Muscle of leg (tissue), 16 donors: ENCODE measurements at places on chromosomes 12 and 14. TPM values are rescaled to one million over a fixed set of nuclear protein-coding genes. Genes with fewer than 3 reads are reported as not detected.

STAB2 gene
- total RNA-seq, result 1.3 TPM

- no peaks in the 10 kb centered on the region for H3K36me3 ChIP-seq
- no peaks in the 10 kb centered on the region for H3K27me3 ChIP-seq
- H3K4me3 ChIP-seq, result peak overlapping the region; percentile 16
- DNase-seq, result peak; percentile 98
Measured at GRCh38 chr12:27595231-27595642, 71.2 kb downstream of the PPFIBP1 start.

DNA sequence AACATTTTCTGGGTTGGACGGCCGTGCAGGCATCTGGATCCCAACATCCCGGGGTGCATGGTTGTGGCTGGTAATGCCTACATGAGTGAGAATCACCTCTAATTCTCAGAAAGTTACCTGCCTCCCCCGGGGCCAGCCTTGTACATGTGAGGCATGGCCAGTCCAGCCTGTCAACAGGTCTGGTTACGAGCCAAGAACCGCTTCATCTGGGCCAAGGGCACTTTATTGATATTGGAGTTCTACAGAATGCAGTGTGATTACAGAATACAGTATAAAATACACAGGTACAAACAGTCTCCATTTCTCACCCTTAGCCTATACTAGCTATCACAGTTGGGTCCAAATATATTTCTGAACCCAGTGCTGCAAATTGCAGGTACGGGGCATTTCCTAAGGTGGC, 84.9 kb upstream of the EVL start:
- H3K27me3 ChIP-seq, result no peaks in the 10 kb centered on the region
- no peak overlapping the region for H3K4me3 ChIP-seq
- no peaks in the 10 kb centered on the region for H3K36me3 ChIP-seq
- H3K27ac ChIP-seq, result no peak overlapping the region

- peaks cover 14% of the 10 kb centered on the region for H3K36me3 ChIP-seq
- no peak overlapping the region for H3K27ac ChIP-seq
- no peak for DNase-seq
- no peak overlapping the region for H3K4me3 ChIP-seq
- H3K4me1 ChIP-seq, result no peaks in the 10 kb centered on the region
Measured at GRCh38 chr12:4496145-4496838, 42.4 kb upstream of the RAD51AP1 start.

GRCh38 chr14:105489542-105490266, 1.3 kb upstream of the TEDC1 start:
- peak overlapping the region; percentile 60 for H3K4me3 ChIP-seq
- peaks cover 57% of the 10 kb centered on the region for H3K4me1 ChIP-seq
- peak overlapping the region; percentile 89 for H3K27ac ChIP-seq
- peaks cover 25% of the 10 kb centered on the region for H3K27me3 ChIP-seq

- H3K27ac ChIP-seq, result no peak overlapping the region
- DNase-seq, result no peak
- no peaks in the 10 kb centered on the region for H3K36me3 ChIP-seq
- no peaks in the 10 kb centered on the region for H3K4me1 ChIP-seq
- H3K27me3 ChIP-seq, result no peaks in the 10 kb centered on the region
- no peak overlapping the region for H3K4me3 ChIP-seq
Measured at GRCh38 chr12:42887657-42888056, 298.1 kb upstream of the PRICKLE1 start.

- no peak overlapping the region for H3K4me3 ChIP-seq
- DNase-seq, result no peak
- H3K27ac ChIP-seq, result no peak overlapping the region
- H3K4me1 ChIP-seq, result no peaks in the 10 kb centered on the region
- H3K36me3 ChIP-seq, result no peaks in the 10 kb centered on the region
Measured at GRCh38 chr12:88698471-88698870, 118.2 kb upstream of the KITLG start.

ESR2 gene
- 0.13 TPM for total RNA-seq

DNA sequence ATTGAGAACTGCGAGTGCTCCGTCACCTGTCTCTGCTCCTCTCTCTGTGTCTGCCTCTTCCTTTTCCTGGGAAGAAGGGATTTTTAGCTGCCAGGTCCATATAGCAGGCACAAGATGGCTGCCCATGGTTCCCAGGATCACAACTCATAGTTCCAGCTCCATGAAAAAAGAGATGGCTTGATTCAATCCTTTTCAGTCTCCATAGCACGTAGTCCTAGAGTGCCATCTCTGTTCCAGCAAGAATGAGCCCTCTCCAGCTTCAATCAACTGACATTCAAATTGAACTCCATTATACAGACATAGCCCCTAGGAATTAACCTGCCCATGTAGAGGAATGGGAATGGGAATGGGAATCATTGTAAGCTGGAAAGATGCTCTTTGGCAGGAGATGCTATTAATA, 34.7 kb upstream of the RTRAF start:
- no peak overlapping the region for H3K4me3 ChIP-seq
- no peak for DNase-seq
- H3K4me1 ChIP-seq, result no peaks in the 10 kb centered on the region
- H3K27ac ChIP-seq, result no peak overlapping the region
- H3K27me3 ChIP-seq, result no peaks in the 10 kb centered on the region
- H3K36me3 ChIP-seq, result peaks cover 35% of the 10 kb centered on the region

DNA sequence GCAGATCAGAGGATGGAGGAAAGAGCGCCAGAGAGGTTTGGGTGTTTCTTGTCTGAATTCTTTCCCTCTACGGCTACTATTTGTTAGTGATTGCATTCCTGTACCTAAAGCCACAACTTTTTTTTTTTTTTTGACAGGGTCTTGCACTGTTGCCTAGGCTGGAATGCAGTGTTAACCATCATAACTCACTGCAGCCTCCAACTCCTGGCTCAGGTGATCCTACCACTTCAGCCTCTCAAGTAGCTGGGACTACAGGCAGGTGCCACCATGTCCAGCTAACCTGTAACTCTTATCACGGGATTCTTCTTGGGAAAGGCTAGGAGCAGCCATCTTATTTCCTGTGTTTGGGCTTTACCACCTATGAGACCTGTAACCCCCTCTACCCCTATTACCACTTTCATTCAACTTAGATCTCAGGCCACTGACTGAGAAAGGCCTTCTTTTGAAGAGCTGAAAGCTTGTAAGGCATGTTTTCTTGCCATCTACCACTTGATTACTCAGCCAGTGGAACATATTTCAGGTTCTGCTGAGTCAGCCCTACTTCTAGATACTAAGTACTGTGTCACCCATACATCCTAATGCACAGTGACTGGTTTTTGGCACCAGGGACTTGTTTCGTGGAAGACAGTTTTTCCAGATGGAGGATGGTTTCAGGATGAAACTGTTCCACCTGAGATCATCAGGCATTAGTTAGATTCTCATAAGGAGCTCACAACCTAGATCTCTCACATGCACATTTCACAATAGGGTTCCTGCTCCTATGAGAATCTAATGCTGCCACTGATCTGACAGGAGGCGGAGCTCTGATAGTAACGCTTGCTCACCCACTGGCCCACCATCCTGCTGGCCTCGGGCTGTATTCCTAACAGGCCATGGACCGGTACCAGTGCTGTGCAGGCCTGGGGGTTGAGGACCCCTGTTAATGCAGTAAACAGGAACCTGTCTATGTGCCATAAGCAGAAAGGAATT, 6.9 kb downstream of the VEZT start:
- no peak overlapping the region for H3K4me3 ChIP-seq
- H3K36me3 ChIP-seq, result peaks cover 10% of the 10 kb centered on the region
- no peak overlapping the region for H3K27ac ChIP-seq
- peak; percentile 23 for DNase-seq
- no peaks in the 10 kb centered on the region for H3K4me1 ChIP-seq
- H3K27me3 ChIP-seq, result no peaks in the 10 kb centered on the region

CAMKK2 gene
- total RNA-seq, result 12.1 TPM

DNA sequence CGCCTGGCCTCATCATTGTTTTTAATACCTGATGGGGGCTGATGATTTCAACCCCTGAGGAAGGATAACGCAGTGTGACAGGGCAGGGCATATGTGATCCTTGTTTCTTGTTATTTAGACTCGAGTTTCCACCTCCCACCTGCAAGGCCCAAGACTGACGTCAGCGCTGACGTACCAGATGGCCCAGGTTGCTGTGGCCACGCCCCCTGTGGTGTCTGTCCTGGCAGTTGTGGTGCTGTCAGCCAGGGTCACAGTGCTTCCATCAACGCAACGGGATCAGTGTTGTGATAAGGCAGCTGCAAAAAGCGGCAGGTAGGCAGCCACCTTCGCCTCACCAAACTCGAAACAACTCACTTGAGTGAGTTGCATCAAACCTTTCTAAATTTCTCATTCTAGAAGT, 18.4 kb downstream of the DDX51 start:
- no peak for DNase-seq
- H3K4me3 ChIP-seq, result no peak overlapping the region
- peaks cover 37% of the 10 kb centered on the region for H3K36me3 ChIP-seq
- no peaks in the 10 kb centered on the region for H3K4me1 ChIP-seq
- H3K27me3 ChIP-seq, result no peaks in the 10 kb centered on the region
- no peak overlapping the region for H3K27ac ChIP-seq

GRCh38 chr14:103142026-103142425, 18.8 kb downstream of the TNFAIP2 start:
- peaks cover 20% of the 10 kb centered on the region for H3K4me1 ChIP-seq
- no peak for DNase-seq
- peaks cover under 1% of the 10 kb centered on the region for H3K36me3 ChIP-seq
- peaks cover 22% of the 10 kb centered on the region for H3K27me3 ChIP-seq
- H3K4me3 ChIP-seq, result no peak overlapping the region
- no peak overlapping the region for H3K27ac ChIP-seq

GRCh38 chr14:99253890-99254289, 18.1 kb downstream of the BCL11B start:
- no peak for DNase-seq
- H3K4me1 ChIP-seq, result peaks cover 22% of the 10 kb centered on the region
- no peak overlapping the region for H3K27ac ChIP-seq
- H3K36me3 ChIP-seq, result no peaks in the 10 kb centered on the region

DNA sequence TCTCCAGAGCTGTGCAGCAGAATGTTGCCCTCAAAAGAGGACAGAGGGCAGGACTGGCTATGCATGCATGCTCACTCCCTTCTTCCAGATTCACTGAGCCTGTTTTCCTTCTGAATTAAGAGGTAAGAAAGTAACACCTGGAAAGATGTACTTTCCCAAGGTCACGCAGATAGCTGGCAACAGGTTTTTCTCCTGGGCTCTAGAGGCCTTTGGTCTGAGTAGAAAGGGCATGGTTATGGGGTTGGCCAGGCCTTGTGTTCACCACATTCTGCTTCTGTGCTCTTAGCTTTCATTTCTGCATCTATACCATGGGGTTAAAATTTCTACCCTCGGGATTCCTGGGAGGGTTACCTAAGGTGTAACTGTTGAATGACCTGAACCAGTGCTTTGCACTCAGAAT, 57.5 kb downstream of the RASSF3 start:
- no peak for DNase-seq
- H3K27me3 ChIP-seq, result no peaks in the 10 kb centered on the region

DNA sequence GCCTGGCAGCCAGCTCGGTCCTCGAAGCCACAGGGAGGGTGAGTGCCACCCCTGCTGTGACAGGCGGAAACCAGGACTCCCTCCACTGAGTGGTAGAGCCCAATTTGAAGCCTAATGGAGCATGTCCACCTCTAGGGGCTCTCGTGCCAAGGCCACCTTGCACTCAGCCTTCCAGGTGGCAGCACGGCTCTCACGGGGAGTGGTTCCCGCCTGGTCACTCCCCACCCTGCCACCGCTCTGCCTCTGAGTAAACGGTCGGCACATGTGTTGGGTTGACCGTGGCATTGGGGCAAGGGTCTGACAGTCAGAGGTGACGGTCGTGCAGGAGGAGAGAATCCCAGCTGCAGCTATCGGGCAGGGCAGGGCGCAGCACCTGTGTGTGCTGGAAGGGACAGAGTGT, 34.8 kb downstream of the IL31 start:
- H3K4me1 ChIP-seq, result peaks cover 10% of the 10 kb centered on the region
- no peak overlapping the region for H3K27ac ChIP-seq
- H3K36me3 ChIP-seq, result peaks cover 82% of the 10 kb centered on the region
- H3K4me3 ChIP-seq, result no peak overlapping the region

TBX5 gene
- total RNA-seq, result 1.9 TPM

CIROP gene
- total RNA-seq, result not detected

- DNase-seq, result peak; percentile 15
- H3K27ac ChIP-seq, result no peak overlapping the region
- H3K4me3 ChIP-seq, result no peak overlapping the region
- H3K36me3 ChIP-seq, result no peaks in the 10 kb centered on the region
Measured at GRCh38 chr12:1044696-1045095, 53.7 kb downstream of the ERC1 start.

APOF gene
- total RNA-seq, result not detected

- no peak for DNase-seq
- no peaks in the 10 kb centered on the region for H3K4me1 ChIP-seq
- peaks cover 82% of the 10 kb centered on the region for H3K36me3 ChIP-seq
- no peaks in the 10 kb centered on the region for H3K27me3 ChIP-seq
- H3K27ac ChIP-seq, result no peak overlapping the region
- H3K4me3 ChIP-seq, result no peak overlapping the region
Measured at GRCh38 chr12:121819212-121819949, 15.6 kb downstream of the SETD1B start.

DNA sequence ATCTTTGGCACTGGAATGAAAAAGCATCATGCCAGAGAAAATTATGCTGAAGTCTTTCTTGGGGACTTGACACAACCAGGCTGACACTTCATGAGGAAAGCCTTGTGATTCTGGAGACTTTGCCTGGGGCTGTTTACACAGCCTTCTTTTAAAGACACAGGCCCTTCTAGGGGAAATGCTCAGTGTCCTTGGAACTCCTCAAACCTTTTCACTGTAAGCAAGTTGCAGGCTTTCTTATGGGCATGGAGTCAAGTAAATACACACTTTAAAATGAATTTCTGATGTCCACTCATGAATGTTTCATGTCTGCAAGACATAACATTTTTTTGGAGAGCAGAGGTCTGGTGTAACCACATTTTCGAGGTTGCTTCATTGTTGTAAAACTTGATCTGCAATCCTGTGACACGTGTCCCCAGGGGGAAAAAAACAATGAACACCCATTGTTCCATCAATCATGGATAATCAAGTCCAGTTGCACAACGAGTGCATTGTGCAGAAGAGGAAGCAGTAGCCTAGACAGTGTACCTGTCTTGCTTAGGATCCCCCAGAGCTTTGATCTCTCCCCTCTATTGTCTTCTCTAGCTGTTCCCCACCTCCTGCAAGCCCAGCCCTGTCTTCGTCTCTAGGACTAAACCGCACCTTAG, 155.1 kb upstream of the PRICKLE1 start:
- H3K27me3 ChIP-seq, result no peaks in the 10 kb centered on the region
- peak; percentile 48 for DNase-seq
- H3K36me3 ChIP-seq, result no peaks in the 10 kb centered on the region
- H3K27ac ChIP-seq, result no peak overlapping the region
- no peak overlapping the region for H3K4me3 ChIP-seq
- peaks cover 29% of the 10 kb centered on the region for H3K4me1 ChIP-seq

- H3K4me1 ChIP-seq, result peaks cover 5% of the 10 kb centered on the region
- H3K36me3 ChIP-seq, result no peaks in the 10 kb centered on the region
- no peak overlapping the region for H3K27ac ChIP-seq
- no peak for DNase-seq
- no peaks in the 10 kb centered on the region for H3K27me3 ChIP-seq
Measured at GRCh38 chr14:23145794-23146350, 26.8 kb upstream of the CEBPE start.

DNA sequence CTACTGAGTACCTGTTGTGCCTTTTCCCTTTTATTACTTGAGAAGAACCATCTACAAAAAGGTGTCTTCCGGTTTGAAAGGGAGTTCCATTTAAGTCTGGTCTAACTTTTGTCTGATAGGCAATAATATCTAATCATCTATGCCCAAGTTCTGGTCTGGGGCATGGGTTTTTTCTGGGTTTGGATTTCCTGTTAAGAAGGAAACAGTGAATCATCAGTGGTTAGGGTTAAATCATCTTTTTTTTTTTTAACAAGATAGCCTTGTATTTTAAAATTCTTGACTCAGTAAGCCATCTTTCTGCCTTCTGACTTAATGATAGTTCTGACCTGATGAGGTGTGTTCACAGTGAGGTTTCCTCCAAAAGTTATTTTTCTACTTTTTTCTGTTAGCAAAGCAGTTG, 29.3 kb upstream of the CPNE8 start:
- no peaks in the 10 kb centered on the region for H3K27me3 ChIP-seq
- H3K4me3 ChIP-seq, result no peak overlapping the region
- H3K4me1 ChIP-seq, result no peaks in the 10 kb centered on the region
- H3K27ac ChIP-seq, result no peak overlapping the region

ACSS3 gene
- total RNA-seq, result 12.7 TPM
